ENCODE measurements at places on chromosomes 7 and 10. TPM values are rescaled to one million over a fixed set of nuclear protein-coding genes. Genes with fewer than 3 reads are reported as not detected.

DNA sequence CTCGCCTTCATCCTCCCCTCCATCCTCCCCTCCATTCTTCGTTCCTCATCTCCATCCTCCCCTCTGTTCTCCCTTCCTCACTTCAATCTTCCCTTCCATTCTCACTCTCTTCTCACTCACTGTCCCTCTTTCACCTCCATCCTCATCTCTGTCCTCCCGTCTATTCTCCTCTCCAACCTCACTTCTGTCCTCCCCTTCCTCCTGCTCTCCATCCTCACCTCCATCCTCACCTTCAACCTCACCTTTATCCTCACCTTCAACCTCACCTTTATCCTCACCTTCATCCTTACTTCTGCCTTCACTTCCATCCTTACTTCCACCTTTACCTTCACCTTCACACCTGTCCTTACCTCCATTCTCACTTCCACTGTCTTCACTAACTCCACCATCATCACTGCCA, 11.3 kb upstream of the RABGEF1 start:
- no peak for DNase-seq

- no peak for DNase-seq
Observed at GRCh38 chr10:8035641-8036470, 18.6 kb upstream of the GATA3 start.

DNA sequence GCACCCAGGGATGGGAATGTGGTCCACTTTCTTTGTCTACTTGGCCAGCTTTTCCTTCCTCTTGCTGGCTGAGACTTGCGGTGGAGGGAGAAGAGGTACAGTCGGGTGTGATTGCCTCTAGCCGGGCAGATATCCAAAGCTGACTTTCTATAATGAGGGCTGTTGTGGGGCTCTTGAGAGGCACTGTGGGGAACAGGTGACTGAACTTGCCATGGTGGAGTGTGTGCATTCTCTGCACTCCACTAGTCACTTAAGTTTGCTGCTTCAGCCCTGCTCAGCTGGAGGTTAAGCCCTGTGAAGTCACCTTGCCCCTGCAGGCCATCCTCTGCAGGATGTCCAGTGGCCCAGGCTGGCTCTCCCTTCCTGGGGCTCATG, 116.6 kb downstream of the AOAH start:
- DNase-seq = peak; percentile 27

DNA sequence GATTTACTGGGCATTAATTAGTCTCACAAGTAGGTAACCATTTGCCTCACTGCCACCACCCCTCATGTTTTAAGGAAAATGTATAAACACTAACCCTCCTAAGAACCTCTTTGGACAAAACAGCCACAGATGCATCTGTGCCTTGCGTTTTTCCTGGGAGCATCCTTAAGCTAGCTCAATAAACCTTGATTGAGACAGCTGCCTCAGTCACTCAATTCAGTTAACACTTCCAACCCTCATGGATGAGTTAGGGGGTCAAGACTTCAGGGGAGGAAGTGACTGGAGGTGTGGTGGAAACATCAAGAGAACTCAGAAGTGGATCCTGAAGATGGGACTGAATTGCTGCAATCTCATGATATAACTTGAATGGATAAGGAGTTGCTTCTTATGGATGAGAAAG, 31.5 kb downstream of the CUL2 start:
- DNase-seq = no peak

DNA sequence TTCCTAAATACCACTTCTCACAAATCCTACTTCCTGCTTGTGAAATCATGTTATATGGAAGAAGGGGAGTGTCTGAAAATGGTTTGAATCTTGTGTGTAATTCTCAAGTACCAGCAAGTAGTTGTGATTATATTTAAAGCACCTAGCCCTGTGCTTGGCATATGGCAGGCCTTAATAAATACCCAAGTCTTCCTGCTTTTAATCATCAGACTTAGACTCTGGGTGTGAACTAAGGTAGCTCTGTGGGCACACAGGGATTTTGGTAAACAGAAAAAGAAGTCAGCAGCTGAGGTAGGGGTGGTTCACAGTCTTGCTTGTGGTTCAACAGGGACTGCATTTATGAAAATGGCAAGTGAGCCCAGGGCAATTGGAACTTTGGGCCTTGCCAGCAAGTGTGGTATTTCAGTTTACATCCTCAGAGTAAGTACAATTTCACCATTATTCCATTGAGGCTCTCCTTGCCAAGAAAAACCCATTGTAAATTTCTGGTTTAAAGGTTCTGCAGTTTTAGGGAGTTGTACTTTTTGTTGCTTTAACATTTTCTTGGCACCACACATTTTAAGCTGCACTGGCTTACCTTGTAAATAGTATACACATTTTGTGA, 215.5 kb downstream of the AUTS2 start:
- DNase-seq = peak; percentile 31

- no peak for DNase-seq
Observed at GRCh38 chr10:119673271-119673670, 22.1 kb downstream of the BAG3 start.

- DNase-seq = peak; percentile 63
Observed at GRCh38 chr7:30028749-30029635, 780 bp downstream of the PLEKHA8 start.

- DNase-seq = no peak
Observed at GRCh38 chr7:158101821-158102450, 485.7 kb downstream of the PTPRN2 start.

- no peak for DNase-seq
Observed at GRCh38 chr10:127587668-127588365, 38.7 kb downstream of the NPS start.

DNA sequence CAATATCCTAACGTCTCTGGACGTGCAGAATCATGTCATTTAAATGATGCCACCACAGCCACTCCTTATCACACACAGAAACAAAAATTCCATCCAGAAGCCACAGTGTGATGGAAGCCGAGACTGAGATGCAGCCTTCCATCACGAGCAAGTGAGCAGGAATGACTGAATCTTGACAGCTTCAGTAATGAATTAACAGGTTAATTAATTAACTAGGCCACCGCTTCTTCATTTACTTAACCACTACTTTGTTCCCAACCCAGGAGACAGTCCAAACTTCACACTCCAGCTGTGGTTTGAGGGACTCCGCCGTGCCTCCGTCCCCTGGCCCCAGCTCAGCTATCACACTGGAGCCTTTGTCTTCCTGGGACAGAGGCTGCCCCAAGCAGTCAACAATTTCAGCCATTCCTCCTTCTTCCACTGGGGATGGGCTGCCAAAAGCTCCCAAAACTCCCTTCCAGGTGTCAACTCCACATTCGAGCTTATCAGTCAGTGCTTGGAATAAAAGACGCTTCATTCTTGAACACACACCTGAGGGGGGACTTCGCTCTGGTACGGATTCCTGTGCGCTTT, 65.9 kb downstream of the FGFR2 start:
- no peak for DNase-seq

DNA sequence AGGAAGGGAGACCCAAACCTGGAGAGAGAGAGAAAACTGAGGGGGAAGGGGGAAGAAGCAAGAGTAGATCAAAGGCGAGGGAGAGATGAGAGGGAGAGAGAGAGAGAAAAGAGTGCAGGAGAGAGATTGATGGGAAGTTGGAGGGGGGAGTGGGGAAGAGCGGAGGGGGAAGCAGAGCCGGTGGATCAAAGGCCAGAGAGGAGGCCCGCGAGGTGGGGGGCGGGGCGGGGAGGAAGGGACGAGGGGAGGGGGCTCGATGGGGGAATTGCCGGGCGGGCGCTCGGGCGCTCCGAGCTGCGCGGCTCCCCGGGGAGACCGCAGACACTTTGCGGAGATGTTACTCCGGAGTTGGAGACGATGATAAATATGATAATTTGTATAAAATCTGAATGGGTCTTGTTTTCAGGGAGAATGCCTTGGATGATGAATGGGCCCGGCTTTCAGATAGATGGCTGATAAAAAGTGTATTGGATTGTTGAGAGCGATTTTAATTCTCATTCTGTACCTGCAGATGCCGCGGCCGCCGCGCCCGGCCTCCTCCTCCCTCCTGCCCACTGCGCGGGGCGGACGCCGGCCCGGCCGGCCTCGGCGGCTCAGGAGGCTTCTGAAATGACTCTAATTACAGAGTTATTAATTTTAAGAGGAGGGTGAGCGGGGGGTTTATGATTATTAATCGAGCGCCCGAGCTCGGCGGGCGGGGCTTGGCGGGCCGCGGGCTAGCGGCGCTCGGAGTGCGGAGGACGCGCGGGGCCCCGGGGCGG, 21.4 kb upstream of the PAX2 start:
- no peak for DNase-seq

- peak; percentile 42 for DNase-seq
Observed at GRCh38 chr10:110641256-110641655, 2.9 kb upstream of the RBM20 start.

DNA sequence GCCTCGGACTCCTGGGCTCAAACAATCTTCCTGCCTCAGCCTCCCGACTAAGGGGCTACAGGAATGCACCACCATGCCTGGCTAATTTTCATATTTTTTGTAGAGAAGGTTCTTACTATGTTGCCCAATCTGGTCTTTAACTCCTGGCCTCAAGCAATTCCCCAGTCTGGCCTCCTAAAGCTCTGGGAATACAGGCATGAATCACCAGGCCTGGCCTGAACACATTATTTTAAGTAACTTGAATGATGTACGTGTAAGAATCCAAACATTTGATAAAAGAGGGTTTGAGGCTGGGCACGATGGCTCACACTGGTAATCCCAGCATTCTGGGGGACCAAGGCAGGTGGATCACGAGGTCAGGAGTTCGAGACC, 13.0 kb upstream of the BAMBI start:
- DNase-seq = no peak

DNA sequence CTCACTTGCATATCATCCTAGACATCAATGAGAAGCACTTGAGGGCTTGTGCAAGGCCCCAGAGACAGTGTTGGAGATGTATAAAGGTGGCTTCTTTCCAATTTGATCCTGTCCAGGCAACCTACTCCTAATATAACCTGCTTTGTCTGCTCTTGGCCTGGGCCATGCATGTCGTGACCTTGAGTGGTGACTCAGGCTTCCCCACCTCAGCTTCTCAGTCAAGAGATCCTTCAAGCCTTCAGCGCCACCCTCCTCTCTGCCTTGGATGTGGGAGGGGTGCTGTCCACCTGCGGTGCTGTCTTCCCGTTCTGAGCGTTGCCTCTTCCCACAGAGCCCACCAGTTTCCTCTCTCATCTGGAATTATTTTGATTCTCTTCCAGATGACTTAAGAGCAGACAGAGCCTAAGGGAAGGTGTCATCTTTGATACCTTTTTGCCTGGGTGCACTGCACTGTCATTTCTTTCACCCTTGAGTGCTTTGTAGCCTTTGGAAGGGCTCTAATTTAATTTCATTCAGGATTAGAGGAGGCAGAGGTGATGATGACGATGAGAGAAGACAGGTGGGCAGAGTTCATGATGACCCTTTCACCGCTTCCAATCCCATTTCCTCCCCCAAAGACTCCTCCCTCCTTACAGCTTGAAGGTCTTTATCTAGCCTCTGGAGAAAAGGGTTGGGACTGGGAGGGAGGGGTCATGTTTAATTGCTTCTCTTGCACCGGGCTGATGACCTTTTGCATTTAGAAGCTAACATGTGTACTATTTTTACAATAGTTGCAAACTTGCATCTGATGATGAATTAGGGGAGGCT, 6.9 kb downstream of the LSMEM1 start:
- DNase-seq = no peak

GRCh38 chr7:95922191-95922590, 149.8 kb downstream of the DYNC1I1 start:
- DNase-seq = no peak

GRCh38 chr7:22210355-22210754, 146.6 kb downstream of the RAPGEF5 start:
- DNase-seq = no peak

DNA sequence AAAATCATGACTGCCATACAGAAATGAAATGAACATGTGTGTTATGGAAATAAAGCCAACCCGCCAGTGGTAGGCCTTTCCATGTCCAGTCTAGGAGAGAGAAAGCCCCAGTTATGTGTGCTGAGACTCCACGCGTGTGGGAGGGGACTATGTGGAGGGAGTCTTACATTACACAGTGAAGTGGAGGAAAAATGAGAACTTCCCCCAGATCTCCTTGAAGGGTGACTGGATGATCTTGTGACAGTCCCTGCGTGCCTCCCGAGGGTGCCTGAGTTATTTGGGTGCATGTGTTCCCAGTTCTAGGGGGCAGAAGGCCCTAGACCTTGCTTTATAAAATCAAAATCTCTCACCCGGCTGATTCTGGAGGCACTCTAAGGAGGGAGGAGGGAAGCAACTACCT, 24.2 kb downstream of the UPP1 start:
- no peak for DNase-seq

- DNase-seq = no peak
Observed at GRCh38 chr7:17771901-17772408, 168.3 kb downstream of the SNX13 start.

The LMBR1 gene
- total RNA-seq = 87.2 TPM

The HUS1 gene
- 26.9 TPM for total RNA-seq

The KNDC1 gene
- total RNA-seq = 1.7 TPM

Measured in tongue (tissue), 3 donors.